NCI-H2081 treated with DMSO at 0.1 percent for 48 hours (cell line): ENCODE measurements at places on chromosomes 5 and 9.

- no peak for DNase-seq
These were observed 485.8 kb downstream of the IRX1 start for GRCh38 chr5:4081466-4081865.

DNA sequence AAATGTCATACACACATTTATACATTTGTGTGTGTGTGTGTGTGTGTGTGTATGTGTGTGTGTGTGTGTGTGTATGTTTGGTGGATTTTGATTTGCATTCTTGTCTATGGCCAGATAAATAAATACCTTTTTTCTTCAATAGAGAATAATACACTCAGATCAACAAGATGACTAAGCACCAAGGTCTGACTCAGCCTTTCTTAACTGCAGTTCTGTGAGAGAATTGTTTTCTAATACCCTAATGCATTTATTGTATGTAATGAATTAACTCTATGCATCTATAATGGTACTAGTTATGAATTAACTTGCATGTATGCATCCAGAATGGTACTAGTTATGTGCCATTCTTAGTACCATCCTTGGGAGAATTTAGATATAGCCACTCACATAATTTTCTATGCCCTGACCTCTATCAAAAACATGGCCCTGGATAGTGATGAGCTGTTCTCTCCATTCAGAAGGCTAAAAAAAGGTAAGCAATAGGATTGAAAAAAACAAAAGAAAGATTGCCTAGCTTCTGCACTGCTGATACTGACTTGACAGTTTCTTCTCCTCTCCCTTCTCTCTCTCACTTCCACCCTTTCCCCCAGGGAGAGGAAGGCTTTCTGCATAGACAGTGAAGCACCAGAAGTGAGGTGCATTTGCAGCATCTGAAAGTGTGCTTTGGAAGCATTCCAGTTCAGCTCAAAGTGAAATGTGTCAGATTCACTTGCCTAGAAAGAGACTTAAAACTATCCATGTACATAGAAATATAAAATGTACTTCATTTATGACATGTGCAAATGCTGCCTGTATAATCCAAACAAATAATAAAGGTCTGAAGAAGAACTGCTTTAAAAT, 55.1 kb upstream of the CCDC112 start:
- DNase-seq: no peak

- DNase-seq: peak; percentile 11
These were observed 39.4 kb downstream of the ZSWIM6 start for GRCh38 chr5:61371474-61371873.

DNA sequence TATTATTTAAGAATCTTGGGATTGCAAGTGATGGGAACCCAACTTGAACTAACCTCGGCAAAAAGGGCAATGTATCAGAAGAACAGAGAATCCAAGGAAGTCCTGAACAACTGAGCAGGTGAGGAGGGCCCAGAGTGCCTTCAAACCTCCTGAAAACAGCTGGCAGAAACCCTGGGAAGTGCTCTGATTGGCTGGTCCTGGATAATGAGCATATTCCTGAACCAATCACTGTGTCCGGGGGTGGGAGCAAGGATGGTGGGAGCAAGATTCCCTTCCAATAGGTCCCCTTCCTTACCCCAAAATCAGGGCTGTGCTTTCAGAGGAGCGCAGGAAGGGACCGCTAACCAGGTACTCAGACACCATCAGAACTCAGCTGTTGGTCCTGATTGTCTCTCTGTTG, 31.9 kb upstream of the TBC1D2 start:
- no peak for DNase-seq

DNA sequence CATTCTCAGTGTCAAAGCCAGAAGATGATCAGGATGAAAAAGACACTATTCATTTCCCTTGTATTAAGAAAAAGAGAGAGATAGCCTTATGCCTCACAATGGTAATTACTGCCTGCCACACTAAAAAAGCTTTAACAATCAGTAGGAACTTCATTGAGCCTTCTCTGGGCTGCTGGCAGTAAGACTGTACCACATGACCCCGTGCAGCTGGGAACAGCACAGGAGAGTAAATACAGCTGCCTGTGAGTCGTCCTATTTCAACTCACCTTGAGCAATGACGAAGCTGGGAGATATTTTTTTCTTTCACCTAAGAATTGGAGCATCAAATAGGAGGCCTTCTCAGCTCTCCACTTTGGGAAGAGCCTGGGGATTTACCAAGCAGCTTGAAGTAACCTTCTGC, 316.3 kb downstream of the GABRB2 start:
- DNase-seq: peak; percentile 70

- no peak for DNase-seq
These were observed 20.0 kb upstream of the TEX48 start for GRCh38 chr9:114701988-114702387.

DNA sequence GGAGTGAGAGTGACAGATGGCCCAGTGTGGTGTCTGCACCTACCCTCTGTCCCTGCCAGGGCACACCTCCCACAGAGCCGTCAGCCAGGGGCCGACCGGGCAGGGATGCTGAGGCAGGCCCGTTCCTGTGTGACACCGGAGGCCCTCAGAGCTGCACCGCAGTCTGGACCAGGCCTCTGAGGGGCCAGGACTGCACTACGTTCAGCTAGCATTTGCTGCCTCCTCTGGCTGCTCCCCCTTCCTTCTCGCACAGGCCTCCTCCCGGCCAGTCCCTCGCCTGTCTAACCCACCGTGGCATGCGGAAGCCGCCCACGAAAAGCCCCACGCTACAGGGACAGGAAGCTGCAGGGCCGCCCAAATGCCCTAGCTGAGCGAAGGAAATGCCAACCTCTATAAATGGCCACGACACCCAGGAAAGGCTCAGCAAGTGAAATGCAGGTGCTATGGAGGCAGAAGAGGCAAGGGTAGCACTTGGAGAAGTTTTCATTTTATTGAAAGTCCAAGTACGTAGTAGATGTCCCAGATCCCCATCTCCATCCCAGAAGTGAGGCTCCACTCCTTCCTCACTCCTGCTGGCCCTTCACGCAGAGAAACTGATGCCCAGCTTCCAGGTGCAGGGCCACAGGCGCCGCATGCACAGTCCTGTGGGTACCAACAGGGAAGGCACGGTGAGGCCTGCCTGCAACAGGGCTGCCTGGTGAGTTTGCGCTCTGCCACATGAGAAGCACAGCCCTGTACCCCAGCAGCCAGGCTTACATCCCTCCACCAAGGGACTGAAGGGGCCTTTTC, 38.7 kb downstream of the MAPK9 start:
- DNase-seq: no peak

GRCh38 chr9:130088051-130088450, 34.3 kb downstream of the GPR107 start:
- DNase-seq: no peak

DNA sequence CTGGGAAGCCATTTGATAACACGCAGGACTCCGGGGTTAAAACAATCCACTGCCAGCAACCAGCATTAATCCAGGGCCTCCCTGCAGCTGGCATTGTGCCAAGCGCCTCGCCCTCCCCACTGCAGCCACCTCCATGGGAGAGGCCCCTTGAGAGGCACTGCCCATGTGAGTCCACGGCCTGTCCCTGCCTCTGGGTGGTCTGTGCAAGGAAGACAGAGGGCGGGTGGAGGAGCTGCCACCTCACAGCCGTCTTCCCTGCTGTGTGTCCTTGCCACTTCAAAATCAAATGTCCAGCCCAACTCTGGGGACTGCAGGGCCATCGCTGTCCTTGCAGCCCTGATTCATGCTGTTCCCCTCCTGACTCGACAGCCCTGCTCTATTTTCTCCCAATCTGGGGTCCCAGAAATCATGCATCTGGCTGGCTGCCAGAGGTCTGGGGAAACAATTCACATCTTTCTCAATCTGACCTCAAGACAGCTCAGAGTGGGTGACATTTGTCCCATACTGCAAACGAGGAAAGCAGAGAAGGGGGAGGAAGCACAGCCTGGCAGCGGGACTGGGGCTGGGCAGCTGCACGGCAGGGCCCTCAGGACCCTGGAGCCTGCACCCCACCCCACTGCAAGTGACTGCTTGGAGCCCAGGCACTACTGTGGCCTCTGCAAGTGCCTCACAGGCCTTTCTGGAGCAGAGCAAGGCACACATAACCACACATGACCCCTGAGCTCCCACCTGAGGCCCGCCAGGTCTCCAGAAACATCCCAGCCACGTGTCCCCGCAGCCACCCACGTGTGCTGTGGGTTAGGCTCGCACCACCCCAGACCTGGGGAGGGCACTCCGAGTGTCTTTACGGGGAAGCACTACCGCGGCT, 15.7 kb downstream of the BRD3OS start:
- no peak for DNase-seq
